ENCODE measurements at places on chromosomes 12 and 14. TPM values are rescaled to one million over a fixed set of nuclear protein-coding genes. Genes with fewer than 3 reads are reported as not detected.

GRCh38 chr12:106648736-106649135 lies 65.9 kb downstream of the RFX4 start:
- no peak overlapping the region for H3K4me3 ChIP-seq
- DNase-seq: no peak
- H3K4me1 ChIP-seq: no peaks in the 10 kb centered on the region
- no peaks in the 10 kb centered on the region for H3K27me3 ChIP-seq

- H3K4me1 ChIP-seq: no peaks in the 10 kb centered on the region
- DNase-seq: no peak
- H3K27ac ChIP-seq: no peak overlapping the region
- no peaks in the 10 kb centered on the region for H3K27me3 ChIP-seq
- H3K4me3 ChIP-seq: no peak overlapping the region
These were observed 943.8 kb downstream of the SLC16A7 start for GRCh38 chr12:60539592-60539991.

DNA sequence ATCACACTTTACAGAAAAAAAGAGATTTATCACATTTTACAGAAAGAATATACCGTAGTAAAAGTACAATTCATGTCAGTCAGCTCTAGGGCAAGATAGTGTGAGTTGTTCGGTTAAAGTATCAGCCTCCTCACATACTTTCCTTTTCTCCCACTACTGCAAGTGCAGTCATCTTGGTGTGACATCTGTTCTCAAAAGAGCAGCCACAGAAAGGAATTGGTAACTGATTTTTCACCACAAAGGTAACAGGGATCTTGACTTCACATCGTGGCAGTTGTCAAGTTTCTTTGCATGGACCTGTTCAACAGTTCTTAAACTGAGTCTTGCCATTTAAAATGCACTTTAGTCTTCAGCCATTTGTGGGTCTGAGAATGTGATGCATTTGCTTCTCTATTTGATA lies 5.0 kb upstream of the E2F7 start:
- peaks cover 3% of the 10 kb centered on the region for H3K4me1 ChIP-seq
- H3K27me3 ChIP-seq: no peaks in the 10 kb centered on the region
- no peak overlapping the region for H3K4me3 ChIP-seq
- no peaks in the 10 kb centered on the region for H3K36me3 ChIP-seq
- no peak for DNase-seq

DNA sequence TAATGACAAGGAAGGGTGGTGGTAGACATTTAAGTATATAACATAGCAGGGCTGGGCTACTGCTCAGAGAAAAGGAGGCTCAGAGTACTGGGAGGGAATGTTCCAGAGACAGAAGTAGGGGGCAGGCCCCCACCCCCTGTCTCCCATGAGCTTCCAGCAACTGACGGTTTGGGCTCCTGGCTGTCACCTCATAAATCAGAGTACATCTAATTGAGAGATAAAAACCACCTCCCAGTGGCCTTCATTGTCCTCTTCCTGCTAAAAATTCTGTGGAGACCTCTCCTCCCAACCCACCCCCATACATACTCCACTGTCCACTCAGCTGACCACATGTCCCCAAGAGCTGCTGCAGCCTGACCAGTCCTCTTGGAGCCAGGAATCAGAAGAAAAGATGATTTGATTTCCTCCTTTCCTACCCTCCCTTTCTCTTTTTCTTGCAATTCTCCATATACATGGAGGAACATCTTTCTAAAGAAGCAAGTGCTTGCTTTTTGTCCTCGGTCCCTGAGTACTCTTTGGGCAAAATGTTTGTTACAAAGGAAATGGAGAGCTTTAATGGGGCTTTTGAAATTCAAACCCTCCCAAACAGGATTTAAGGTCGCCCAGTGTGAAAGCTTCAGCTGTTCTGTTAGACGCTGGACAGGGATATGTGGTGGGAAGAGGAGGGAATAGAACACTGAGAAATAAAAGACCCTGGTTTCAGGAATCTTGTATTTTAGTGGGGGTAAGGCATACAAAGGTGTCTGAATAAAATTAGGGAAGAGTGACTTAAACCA lies 16.4 kb upstream of the KCNA5 start:
- no peak for DNase-seq
- no peaks in the 10 kb centered on the region for H3K27me3 ChIP-seq
- H3K27ac ChIP-seq: no peak overlapping the region
- no peaks in the 10 kb centered on the region for H3K36me3 ChIP-seq
- no peak overlapping the region for H3K4me3 ChIP-seq

DNA sequence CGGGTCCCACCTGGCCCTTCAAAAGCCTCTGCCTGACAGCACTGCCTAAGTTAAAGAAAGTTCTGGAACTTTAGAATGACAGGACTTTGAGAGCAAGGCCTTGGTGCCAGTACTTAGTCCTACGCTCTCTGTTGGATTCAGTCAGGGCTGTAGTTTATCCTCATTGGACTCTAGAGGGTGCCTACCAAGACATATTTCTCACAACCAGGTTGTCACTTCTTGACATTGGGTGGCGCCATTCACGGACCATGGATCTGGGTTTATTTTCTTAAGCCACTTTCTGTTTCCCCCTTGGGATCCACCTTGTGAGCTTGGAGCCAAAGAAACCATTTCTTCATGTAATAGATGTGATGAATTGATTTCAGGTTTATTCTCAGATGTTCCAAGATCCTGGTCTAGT lies 787.0 kb upstream of the TBX3 start:
- no peaks in the 10 kb centered on the region for H3K36me3 ChIP-seq
- no peaks in the 10 kb centered on the region for H3K27me3 ChIP-seq
- no peak for DNase-seq
- H3K4me1 ChIP-seq: no peaks in the 10 kb centered on the region
- no peak overlapping the region for H3K4me3 ChIP-seq

DNA sequence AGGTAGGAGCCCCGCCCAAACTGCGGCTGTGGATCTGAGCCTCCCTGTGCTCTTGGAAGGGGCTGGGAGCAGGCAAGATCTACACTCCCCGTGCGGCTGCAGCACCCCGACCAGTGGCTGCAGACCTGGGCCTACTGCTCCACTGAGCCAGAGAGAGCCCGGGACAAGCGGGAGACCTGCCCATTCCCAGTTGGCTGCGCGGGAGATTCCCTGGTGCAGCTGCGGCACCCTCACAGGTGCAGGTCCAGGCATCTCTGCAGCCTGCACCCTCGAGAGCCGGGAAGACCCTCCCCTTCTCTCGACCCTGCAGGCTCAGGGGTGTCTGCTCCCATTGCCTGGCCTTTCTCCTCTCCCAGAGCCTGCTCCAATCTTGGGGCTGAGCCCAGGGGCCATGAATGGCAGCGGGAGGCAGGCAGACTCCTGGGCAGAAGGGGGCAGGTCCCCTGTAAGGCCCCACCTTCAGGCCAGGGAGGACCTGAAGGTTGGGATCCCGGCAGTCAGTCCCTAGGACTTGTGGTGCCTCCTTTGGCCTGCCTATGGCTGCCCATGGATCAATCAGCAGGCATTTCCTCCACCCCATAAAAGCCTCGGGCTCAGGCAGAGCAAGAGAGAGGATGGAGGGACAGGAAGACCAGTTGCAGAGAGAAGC lies 8.8 kb upstream of the A2M start:
- no peaks in the 10 kb centered on the region for H3K4me1 ChIP-seq
- DNase-seq: no peak
- no peak overlapping the region for H3K4me3 ChIP-seq

DNA sequence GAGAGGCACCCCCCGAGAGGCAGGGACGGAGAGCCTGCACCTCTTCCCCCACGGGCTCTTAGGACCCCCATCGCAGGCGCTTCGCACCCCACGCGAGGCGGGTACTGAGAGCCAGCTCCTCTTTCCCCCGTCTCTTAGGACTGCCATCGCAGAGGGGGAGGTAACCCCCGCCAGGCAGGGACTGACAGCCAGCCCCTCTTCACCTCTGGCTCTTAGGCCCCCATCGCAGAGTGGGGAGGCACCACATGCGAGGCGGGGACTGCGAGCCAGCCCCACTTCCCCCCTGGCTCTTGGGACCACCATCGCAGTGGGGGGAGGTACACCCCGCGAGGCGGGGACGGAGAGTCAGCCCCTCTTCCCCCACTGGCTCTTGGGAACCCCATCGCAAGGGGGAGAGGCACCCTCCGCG lies 46.1 kb downstream of the DDX11 start:
- no peak overlapping the region for H3K4me3 ChIP-seq
- H3K27ac ChIP-seq: no peak overlapping the region
- peaks cover 29% of the 10 kb centered on the region for H3K4me1 ChIP-seq
- no peak for DNase-seq
- H3K36me3 ChIP-seq: no peaks in the 10 kb centered on the region
- peaks cover 37% of the 10 kb centered on the region for H3K27me3 ChIP-seq

GRCh38 chr12:113208041-113208934 lies 13.0 kb upstream of the TPCN1 start:
- no peak overlapping the region for H3K4me3 ChIP-seq
- no peaks in the 10 kb centered on the region for H3K36me3 ChIP-seq
- peaks cover 89% of the 10 kb centered on the region for H3K4me1 ChIP-seq

GRCh38 chr12:31663576-31663975 lies 4.1 kb downstream of the ETFBKMT start:
- peaks cover 5% of the 10 kb centered on the region for H3K4me1 ChIP-seq
- H3K27ac ChIP-seq: no peak overlapping the region
- H3K36me3 ChIP-seq: no peaks in the 10 kb centered on the region
- no peaks in the 10 kb centered on the region for H3K27me3 ChIP-seq

- H3K36me3 ChIP-seq: no peaks in the 10 kb centered on the region
- DNase-seq: no peak
- H3K27ac ChIP-seq: no peak overlapping the region
- H3K27me3 ChIP-seq: no peaks in the 10 kb centered on the region
- no peak overlapping the region for H3K4me3 ChIP-seq
- H3K4me1 ChIP-seq: no peaks in the 10 kb centered on the region
These were observed 9.6 kb downstream of the ATXN7L3B start for GRCh38 chr12:74547249-74547648.

- H3K36me3 ChIP-seq: peaks cover 16% of the 10 kb centered on the region
- H3K27me3 ChIP-seq: peaks cover 76% of the 10 kb centered on the region
- H3K4me1 ChIP-seq: peaks cover 26% of the 10 kb centered on the region
These were observed at the start of gene NXPH4 for GRCh38 chr12:57216014-57216911. Gene NXPH4 (plus strand): TSS chr12:57216794. CDS start chr12:57216970, 176 bp downstream.

GRCh38 chr14:32925439-32925838 lies 13.2 kb upstream of the NPAS3 start:
- H3K4me3 ChIP-seq: no peak overlapping the region
- no peaks in the 10 kb centered on the region for H3K36me3 ChIP-seq
- H3K27me3 ChIP-seq: no peaks in the 10 kb centered on the region
- DNase-seq: no peak
- H3K27ac ChIP-seq: no peak overlapping the region

DNA sequence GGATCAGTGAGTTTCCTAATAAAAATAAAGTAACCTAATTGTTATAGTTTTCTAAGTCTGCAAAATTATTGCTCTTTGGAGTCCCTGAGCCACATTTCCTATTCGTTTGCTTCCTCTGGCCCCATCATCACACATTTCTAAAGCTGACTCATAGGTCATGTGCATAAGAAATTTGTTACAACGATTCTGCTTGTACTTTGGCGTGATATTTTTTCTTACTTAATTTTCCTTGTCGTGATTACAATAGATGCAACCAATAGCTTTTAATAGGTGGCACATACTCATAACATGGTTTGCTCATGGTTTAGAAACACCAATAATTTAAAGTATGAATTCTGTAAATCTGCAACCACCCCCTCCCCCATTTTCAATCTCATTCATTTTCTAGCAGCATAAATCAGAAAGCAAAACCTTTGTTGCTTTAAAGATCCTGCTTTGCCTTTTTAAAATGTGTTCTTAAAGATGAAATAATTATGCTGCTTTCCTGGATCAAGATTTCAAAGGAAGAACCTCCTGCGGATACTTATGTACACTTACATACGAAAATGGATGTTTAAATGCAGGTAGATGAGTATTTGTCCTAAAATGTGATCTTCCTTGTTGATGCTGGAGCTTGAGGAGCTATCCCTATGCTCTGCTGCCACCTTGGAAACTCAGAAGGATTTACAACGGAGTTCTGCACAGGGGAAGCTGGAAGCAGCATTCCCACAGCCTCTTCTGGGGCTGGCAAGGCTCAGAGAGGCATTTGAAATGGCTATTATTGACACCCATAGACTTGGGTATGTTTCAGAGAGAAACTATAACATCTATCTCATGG lies 1.7 kb upstream of the FLRT2 start:
- DNase-seq: no peak
- no peak overlapping the region for H3K4me3 ChIP-seq
- no peaks in the 10 kb centered on the region for H3K36me3 ChIP-seq

GRCh38 chr12:89328151-89329030 lies 23.9 kb downstream of the DUSP6 start:
- H3K27ac ChIP-seq: no peak overlapping the region
- no peak for DNase-seq
- peaks cover 10% of the 10 kb centered on the region for H3K4me1 ChIP-seq
- no peaks in the 10 kb centered on the region for H3K36me3 ChIP-seq

DNA sequence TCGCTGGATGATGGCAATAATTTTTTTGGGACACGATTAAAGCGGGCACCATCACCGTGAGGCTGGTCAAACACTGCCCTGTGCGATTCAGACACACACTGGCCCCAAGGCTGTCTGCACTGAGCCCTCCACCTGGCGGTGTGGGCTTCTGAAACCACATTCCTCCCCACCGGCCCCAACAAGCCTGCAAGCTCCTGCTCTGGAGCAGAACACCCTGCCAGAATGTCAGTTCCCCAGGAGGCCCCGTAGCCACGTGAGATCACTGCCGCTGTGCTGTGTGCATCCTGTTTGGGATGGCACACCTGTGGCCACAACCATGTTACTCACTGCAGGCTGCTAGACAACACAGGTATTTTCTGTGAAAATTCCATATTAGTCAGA lies 7.9 kb downstream of the GSC start:
- H3K27me3 ChIP-seq: peaks cover 37% of the 10 kb centered on the region
- no peaks in the 10 kb centered on the region for H3K36me3 ChIP-seq
- H3K4me3 ChIP-seq: no peak overlapping the region
- H3K4me1 ChIP-seq: no peaks in the 10 kb centered on the region
- no peak for DNase-seq
- no peak overlapping the region for H3K27ac ChIP-seq

- no peak overlapping the region for H3K4me3 ChIP-seq
- peaks cover 2% of the 10 kb centered on the region for H3K36me3 ChIP-seq
- H3K27me3 ChIP-seq: no peaks in the 10 kb centered on the region
- peak; percentile 27 for DNase-seq
- H3K27ac ChIP-seq: no peak overlapping the region
These were observed 9.6 kb downstream of the CLEC1A start for GRCh38 chr12:10088955-10089900.

GRCh38 chr14:39766397-39767000 lies 334.3 kb upstream of the FBXO33 start:
- H3K4me1 ChIP-seq: no peaks in the 10 kb centered on the region
- H3K36me3 ChIP-seq: no peaks in the 10 kb centered on the region
- DNase-seq: no peak
- H3K4me3 ChIP-seq: no peak overlapping the region

DNA sequence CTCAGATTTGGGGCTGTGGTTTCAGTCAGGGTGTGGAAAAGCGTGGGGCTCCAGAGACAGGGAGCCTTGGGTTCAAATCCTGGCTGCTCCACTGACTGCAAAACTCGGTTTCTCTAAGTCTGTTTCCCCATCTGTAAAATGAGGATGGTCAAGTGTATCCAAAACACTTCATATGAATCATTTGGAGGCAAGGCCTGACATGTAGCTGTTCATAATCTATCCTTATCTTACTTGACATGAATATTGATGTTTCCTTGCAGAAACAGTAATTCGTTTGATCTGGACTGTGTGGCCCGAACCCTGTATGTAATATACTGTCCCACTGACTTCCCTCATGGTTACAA lies 1.5 kb upstream of the CCDC63 start:
- H3K4me1 ChIP-seq: peaks cover 28% of the 10 kb centered on the region
- no peaks in the 10 kb centered on the region for H3K36me3 ChIP-seq

PAPLN gene
- polyA plus RNA-seq: 2.8 TPM

ST8SIA1 gene
- polyA plus RNA-seq: not detected

RASAL1 gene
- not detected for polyA plus RNA-seq

AHNAK2 gene
- polyA plus RNA-seq: not detected
